ENCODE measurements at places on chromosomes 4 and X. TPM values are rescaled to one million over a fixed set of nuclear protein-coding genes. Genes with fewer than 3 reads are reported as not detected.

- DNase-seq = no peak
These were observed 176.1 kb downstream of the CORIN start for GRCh38 chr4:47661741-47662140.

- no peak for DNase-seq
These were observed 242.6 kb upstream of the RASGEF1B start for GRCh38 chr4:81714291-81714690.

DNA sequence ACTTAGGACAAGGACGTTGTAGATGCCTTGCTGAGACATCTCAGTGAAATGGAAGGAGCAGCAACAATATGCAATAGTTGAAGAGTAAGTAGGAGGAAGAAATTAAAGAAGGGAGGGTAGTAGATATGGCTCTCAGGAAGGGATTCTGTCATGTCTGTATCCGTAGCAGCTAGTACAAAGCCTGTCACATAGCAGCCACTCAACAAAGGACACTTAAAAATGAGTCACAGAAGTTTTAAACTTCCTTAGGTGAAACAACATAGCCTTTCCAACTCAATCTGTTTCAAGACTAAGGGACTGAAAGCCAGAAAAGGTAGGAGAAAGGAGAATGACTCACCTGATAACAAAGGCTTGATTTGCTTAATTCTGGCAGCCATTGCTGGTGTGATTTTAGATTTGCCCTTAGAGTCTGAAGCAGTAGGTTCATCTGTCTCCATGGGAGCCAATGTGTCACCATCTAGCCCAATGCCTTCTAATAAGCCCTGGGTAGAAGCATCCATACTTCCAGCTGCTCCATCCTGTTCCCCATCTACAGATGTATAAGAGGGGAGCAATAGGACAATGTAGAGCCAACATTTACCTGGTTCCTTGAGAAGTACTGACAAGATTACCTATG lies 86.6 kb downstream of the HUWE1 start:
- DNase-seq = no peak

GAGE12D gene
- total RNA-seq = not detected

DNA sequence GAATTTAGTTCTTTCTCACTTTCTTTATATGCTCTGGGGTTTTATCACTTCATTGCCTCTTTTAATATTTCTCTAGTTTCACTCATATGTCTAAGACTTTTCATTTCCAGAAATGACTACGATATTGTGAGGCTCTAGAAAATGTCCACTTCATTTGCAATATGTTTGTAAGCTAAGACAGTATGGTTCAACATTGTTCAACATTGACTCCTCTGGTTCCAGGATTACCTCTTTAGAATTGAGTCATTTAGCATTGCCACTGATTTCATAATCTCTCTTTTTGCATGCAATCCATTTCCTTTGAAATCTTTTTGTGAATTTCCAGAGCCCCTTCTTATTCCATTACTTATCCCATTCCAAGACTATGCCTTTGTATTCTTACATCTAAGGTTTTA lies 32.3 kb downstream of the BBS12 start:
- DNase-seq = no peak

TBC1D8B gene
- total RNA-seq = 11.5 TPM

NHS gene
- 11.7 TPM for total RNA-seq

- no peak for DNase-seq
These were observed 33.3 kb downstream of the CLDN22 start for GRCh38 chr4:183286590-183287308.

- DNase-seq = no peak
These were observed 257.0 kb upstream of the AGTR2 start for GRCh38 chrX:115913575-115913974.

MAML3 gene
- 10.4 TPM for total RNA-seq

CXCL11 gene
- total RNA-seq = not detected

DNA sequence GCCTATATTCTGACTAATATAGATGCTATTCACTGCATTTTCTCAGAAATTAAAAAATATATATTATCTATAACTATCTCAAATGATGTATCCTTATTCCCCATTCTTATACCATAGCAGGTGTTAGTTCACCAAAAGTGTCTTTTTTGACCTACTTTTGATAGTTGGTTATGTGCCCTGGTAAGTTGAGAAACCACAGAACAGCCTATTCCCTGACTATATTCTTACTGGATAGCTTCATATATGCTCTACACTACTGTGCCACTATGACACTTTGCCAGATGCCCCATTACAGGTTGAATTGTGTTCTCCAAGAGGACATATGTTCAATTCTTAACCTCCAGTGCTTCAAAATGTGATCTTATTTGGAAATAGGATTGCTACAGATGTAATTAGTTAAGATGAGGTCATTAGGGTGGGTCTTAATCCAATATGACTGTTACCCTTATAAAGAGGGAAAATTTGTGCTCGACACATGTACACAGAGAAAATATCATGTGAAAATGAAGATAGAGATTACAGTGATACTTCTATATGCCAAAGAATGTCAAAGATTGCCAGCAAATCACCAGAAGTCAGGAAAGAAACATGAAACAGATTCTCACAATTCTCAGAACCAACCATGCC lies 76.1 kb downstream of the LRBA start:
- no peak for DNase-seq

DNA sequence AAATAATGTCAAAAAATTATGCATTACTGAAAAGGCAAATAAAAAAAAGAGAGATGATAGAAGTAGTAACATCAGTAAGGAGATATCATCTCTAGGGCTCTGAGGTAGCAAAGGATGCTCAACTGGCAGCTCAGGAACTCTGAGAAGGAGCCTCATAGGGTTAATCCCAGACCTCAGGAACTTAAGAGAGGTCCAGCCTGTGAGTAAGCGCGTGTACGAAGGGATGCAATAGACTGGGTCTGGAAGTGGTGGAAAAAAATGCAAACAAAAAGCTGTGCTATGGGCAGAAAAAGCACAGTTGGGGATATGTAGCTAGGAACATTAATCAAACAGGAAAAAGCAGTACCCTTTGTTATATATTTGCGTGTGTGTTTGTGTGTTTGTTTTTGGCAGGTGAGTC lies 282.0 kb downstream of the GALNTL6 start:
- DNase-seq = no peak
